ENCODE measurements at places on chromosomes 2 and 18.

DNA sequence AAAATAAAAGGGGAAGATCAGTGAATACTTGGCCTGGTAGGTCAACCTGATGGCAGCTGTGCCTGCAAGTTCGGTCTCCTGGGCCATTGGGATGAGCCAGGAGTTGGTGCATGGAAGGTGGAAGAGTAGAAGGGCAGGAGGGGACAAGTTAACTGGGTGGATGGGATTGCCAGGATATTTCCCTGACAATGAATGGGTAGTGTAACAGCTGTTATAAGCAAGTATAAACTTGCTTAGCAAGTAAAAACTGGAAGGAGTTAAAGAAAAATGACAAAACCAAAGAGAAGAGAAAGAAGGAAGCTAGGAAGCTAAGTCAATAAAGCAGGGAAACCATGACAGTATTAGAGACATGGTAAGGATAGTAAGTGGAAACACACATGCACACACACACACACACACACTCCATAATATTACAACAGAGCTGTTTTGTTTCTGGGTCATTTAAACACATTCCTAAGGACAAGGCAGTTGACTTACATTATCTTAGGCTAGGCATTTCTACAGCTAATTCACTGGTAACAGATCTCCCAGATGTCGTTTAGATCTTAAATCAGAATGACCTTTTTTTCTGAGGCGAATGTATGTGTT is 29.7 kb downstream of the MEP1B start:
- no peak for DNase-seq

GRCh38 chr2:165277295-165277694 is 38.1 kb downstream of the SCN2A start:
- DNase-seq: no peak

- peak; percentile 15 for DNase-seq
Observed at GRCh38 chr2:183248866-183249567, 124.8 kb downstream of the NUP35 start.

GRCh38 chr18:9826685-9827084 is 59.1 kb upstream of the TXNDC2 start:
- no peak for DNase-seq

DNA sequence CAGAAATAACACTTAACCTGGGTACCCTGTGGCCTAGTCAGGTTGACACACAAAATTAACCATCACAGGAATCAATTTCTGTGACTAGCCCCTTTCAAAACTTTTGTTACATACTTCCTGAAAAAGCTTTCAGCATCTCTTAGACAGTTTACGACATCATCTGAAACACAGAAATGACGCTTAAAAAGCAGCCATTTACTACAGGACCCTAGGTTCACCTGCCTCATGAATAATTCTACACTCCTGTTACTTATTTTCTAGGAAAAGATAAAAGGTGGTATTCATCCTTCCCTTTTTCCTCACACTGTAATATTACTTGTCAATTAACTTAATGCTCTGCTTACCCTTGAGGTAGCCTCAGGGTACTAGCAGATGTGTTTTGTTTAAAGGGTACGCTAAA is 388.4 kb downstream of the IRS1 start:
- DNase-seq: no peak

DNA sequence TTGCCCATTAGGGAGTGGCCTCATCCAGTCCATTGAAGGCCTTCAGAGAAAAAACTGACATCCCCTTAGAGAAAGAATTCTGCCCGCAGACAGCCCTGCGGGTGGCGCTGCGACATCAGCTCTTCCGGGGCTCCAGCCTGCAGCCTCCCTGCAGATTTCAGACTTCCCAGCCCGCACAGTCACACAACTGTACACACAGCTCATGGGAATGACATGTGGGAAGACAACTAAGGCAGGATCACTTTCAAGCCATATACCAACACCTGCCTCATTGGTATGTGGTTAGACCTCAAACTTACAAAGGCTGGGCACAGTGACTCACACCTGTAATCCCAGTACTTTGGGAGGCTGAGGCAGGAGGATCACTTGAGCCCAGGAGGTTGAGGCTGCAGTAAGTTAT is 24.8 kb upstream of the TUBB6 start:
- peak; percentile 67 for DNase-seq

GRCh38 chr2:71613953-71614925 is 160.9 kb downstream of the DYSF start:
- DNase-seq: no peak

DNA sequence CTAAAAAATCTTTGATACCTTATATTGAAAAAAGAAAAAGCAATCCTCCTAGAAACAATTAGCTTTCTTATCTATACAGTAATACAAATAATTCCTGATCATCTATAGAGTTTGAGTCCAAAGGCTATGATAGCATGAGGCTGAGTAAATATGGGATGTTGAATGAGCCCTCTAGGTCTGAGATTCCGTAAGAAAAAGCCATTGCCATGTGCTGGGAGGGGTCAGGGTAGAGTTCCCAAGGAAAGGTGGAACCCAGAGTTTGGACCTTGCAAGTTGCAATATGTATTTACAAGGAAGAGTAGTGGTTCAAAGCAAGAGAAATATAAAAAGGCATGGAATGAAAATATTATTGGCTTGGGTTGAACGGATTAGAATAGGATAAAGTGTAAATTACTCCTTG is 178.1 kb downstream of the DCC start:
- DNase-seq: no peak

- no peak for DNase-seq
Observed at GRCh38 chr2:143623231-143623908, 494.2 kb downstream of the ARHGAP15 start.

DNA sequence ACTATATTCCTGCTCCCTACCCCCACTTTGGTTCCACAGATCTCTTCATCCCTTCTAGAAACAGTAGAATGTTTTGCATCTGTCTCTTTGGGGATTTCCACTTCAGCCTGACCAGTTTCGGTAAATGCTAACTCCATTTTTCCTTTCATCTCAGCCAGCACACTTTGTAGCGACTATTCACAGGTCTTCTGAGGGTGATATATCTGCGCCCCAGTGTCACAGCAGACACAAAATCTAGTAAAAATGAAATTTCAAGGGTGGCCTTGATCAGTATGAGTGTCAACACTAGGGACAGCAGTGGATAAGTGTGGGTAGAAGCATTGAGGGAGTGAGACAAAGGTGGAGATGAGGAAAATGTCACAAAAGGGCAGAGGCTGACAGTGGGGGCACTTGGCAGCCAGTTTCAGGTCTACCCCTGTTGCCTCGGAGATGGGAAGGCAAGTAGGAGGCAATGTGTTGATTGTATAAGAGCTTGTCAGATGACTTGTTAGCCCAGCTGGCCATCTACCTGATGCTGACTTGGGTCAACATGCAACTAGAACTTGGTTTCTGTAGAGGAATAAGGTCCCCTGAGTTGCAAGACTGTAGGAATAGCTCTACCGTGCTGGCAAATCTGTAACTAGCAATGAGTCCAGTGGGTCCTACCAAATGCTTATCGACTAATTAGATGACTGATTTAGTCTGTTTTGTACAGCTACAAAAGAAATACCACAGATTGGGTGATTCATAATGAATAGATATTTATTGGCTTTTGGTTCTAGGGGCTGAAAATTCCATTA is 60.7 kb downstream of the CXCR4 start:
- no peak for DNase-seq

- DNase-seq: peak; percentile 38
Observed at GRCh38 chr2:136116813-136117390, 1.0 kb downstream of the CXCR4 start.

- no peak for DNase-seq
Observed at GRCh38 chr18:44725300-44726058, 44.8 kb downstream of the SETBP1 start.

- no peak for DNase-seq
Observed at GRCh38 chr18:79869591-79870300, 72.0 kb downstream of the KCNG2 start.

- no peak for DNase-seq
Observed at GRCh38 chr18:58128381-58129374, 84.7 kb downstream of the NEDD4L start.

- no peak for DNase-seq
Observed at GRCh38 chr2:84676295-84676694, 160.0 kb downstream of the DNAH6 start.

GRCh38 chr18:35369126-35369525 is 8.0 kb downstream of the ZNF396 start:
- DNase-seq: no peak

DNA sequence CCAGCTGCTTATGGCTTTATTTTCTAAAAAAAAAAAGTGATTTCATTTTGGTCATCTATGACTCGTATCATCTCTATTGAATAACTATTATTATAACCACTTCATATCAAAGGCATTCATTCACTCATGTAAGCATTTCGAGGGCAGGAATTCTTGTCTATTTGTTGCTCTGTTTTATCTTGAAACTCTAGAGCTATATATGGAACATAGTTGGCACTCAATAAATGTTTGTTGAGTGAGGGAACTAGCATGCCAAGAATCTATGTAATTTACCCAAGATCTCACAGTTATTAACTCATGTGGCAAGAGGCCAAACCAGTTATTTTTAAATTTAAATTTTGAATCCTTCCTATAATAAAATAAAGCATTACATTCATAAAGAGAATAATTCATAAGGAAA is 470.1 kb downstream of the TMX3 start:
- no peak for DNase-seq

GRCh38 chr2:9493478-9493877 is 19.1 kb downstream of the IAH1 start:
- DNase-seq: no peak

DNA sequence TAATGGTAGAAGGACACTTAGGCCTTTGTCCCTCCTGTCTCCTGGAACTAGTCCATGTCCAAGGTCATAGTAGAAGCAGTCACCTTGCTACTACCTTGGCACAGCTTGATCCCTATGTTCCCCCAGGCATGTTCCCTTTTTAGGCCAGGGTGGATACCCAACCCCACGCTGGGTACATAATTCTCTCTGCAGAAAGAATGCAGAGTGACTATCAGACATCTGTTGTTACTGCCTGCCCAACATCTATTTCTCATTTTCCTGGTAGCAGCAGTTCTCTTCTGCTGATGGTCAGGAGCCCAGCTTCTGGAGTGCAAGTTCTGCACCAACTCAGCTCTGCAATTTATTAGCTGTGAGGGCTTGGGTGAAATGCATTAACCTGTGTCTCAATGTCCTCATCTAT is 4.4 kb upstream of the METTL21A start:
- no peak for DNase-seq

- DNase-seq: no peak
Observed at GRCh38 chr2:229408962-229409361, 137.9 kb upstream of the PID1 start.

GRCh38 chr2:238593236-238593635 is 166.5 kb downstream of the ASB1 start:
- no peak for DNase-seq

DNA sequence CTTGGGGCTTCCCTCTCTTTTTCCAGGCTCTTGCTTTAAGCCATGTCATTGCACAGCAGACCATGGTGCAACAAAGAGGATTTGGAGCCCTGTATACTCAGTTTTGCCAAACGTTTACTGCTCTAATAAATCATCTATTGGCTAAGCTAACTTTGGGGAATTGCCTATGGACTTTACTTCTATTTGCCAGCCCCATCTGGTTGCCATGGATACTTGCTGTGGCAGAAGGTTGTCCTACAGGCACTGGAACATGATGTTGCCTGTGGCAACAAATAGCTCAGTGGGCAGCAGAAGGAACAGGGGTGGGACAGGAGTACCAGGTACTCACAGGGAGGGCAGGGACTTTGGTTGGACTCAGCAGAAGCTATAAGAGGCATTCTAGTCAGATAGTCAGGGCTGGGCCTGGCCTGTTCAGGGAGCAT is 129.7 kb downstream of the CCDC85A start:
- no peak for DNase-seq

- DNase-seq: no peak
Observed at GRCh38 chr2:162435676-162436075, 91.7 kb downstream of the GCA start.

GRCh38 chr2:156333274-156333950 is 891 bp upstream of the NR4A2 start:
- peak; percentile 82 for DNase-seq

GRCh38 chr2:85745619-85746018 is 8.2 kb upstream of the ATOH8 start:
- no peak for DNase-seq

DNA sequence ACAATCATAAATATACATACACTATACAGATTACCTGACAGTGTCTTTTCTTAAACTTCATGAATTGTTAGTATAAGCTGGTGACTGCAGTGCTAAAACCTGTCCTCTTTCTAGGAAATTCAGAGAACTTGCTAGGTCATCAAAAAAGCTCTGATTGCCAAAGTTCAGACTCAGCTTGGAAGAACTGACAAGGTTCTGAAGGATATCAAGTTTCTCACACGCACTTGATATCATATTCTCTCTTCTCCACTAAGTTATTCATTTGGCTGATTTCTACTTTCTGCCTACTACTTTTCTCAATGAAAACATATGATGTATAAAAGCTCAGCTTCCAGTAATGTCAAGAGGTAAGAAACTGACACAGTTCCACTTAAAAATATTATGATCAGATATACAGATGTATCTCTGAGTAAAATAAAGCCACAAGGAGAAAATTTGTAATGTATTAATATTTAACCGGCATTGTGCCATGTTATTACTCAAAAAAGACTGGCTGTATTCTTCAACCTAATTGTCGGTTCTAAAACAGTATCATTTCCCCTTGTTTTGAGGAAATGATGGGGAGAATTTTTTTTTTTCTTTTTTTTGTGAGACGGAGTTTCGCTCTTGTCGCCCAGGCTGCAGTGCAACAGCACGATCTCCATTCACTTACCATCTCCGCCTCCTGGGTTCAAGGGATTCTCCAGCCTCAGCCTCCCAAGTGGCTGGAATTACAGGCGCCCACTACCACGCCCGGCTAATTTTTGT is 2.4 kb downstream of the OSBPL1A start:
- peak; percentile 42 for DNase-seq

DNA sequence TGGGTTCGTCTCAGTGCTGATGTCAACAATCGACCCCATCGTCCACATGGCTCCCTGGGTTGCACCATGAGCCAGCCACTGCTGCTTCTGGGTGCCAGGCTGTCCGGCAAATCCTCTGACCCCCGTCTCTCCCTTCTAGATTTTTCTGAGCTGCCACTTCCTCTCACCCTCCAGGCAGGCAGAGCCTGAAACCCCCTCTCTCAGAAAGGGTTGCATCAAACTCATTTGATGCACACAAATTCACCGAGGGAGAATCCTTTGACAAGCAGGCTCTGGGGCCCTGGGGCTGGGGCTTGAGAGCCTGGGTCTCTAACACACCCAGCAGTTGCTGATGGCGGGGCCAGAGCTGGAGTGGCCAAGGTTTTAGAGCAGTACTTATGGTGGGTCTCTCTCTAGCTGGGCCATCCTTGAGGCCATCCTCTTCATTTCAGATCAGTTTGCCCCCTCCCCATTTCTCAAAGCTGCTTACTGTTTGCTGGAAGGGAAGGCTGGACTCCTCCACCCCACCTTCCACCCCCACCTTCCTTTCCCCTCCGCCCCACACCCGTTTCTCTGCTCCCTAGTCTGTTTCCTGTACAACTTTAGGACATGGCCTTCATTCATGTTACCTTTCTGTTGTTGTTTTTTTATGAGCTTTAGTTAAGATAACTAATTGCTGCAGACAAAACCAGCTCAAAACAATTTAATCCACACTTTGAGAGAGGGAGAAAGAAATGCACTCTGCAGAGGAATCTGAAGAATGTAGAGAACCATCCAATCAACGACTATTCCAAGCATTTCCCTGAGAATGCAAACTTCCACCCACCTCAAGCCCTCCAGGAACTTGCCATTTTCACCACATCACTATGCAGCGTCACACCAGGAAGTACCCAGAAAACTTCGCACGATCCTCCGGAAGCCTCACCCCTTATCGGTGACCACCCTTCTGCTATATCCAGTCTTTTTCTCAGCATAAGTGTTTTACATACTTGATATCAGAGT is 69.5 kb downstream of the ARL4C start:
- DNase-seq: no peak

- DNase-seq: no peak
Observed at GRCh38 chr2:43751476-43751990, 22.3 kb upstream of the DYNC2LI1 start.

All from erythroblast (primary cell).